ENCODE measurements at places on chromosomes 5 and 9.

DNA sequence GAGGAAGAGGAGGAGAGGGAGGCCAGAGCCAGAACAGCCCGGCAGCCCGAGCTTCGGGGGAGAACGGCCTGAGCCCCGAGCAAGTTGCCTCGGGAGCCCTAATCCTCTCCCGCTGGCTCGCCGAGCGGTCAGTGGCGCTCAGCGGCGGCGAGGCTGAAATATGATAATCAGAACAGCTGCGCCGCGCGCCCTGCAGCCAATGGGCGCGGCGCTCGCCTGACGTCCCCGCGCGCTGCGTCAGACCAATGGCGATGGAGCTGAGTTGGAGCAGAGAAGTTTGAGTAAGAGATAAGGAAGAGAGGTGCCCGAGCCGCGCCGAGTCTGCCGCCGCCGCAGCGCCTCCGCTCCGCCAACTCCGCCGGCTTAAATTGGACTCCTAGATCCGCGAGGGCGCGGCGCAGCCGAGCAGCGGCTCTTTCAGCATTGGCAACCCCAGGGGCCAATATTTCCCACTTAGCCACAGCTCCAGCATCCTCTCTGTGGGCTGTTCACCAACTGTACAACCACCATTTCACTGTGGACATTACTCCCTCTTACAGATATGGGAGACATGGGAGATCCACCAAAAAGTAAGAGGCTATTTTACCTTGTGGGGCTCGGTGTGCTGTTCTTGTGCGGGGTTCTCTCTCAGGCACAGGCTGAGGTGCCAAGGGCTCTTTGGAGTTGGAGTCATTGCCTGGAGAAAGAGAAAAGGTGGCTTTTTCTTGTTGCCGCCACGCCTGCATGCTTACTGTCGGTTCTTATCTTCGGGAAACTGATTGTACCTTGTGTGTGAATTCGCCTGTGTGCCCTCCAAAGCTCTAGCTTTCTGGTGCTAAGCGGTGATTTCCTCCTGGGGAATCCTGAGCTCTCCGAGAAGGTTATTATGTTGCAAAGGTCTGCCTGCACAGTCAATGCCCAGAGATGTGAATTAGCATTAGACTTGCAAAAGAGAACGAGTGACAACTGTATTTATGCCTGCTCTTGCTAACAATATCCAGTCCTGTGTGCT is at the start of gene ISL1:
Gene ISL1 (plus strand): TSS at position 318 of the 991 bp plus-strand sequence. CDS start 224 bp downstream, at position 542.
- no peak for DNase-seq

DNA sequence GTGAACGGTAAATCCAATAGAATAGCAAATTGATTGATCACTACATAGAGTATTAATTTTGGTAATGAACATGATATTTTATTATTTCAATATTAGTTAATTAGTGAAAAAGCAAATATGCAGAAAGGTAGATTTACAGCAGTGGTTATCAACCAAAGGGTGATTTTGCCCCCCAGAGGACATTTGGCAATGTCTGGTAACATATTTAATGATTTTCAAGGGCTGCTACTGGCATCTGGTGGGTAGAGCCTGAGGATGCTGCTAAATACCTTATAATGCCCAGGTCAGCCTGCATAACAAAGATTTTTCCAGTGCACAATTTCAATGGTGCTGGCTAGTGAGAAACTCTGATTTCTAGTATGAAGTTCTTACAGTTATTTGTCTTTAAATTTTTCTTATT is 1313.7 kb downstream of the PTPRD start:
- DNase-seq: no peak

DNA sequence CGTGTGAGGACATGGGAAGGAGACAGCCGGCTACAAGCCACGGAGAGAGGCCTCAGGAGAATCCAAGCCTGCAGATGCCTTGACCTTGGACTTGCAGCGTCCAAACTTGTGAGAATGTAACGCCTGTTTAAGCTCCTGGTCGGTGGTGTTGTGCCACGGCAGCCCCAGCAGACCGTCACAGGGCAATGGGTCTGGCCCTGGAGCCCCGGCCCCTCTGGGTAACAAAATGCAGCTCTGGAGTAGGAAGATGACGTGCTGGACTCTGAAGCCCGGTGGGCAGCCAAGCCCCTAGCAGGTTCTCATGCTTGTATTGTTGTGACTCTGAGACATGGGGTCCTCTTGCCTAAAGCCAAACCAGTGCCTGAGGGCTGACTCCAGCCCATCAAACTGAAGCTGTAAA is 174.7 kb downstream of the IRX2 start:
- DNase-seq: no peak

GRCh38 chr9:37906312-37907239 is 2.6 kb upstream of the SLC25A51 start:
- no peak for DNase-seq

GRCh38 chr5:73391441-73391881 is 57.1 kb downstream of the FOXD1 start:
- no peak for DNase-seq

GRCh38 chr5:95403996-95404395 is 12.8 kb downstream of the FAM81B start:
- no peak for DNase-seq

GRCh38 chr9:92989561-92989960 is 42.2 kb downstream of the FGD3 start:
- no peak for DNase-seq

- DNase-seq: peak; percentile 81
These were observed 3.1 kb upstream of the RGMB start for GRCh38 chr5:98770209-98770910.

DNA sequence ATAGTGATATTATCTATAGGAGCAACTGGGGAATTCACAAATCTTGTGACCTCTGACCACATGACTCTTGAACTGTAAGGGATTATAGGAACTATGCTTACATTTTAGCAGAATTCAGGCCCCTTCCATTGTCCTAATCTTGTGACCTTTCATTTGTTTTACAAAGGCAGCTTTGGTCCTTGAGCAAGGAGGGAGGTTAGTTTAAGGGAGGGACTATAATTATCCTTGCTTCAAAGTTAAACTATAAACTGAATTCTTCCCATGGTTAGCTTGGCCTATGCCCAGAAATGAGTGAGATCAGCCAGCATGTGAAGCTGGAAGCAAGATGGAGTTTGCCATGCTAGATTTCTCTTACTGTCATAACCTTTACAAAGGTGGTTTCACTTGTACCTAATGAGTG is 51.2 kb downstream of the TARS1 start:
- DNase-seq: no peak

GRCh38 chr5:123278284-123278683 is 144.9 kb downstream of the CEP120 start:
- peak; percentile 69 for DNase-seq

GRCh38 chr5:64566310-64566916 is 60.6 kb downstream of the RGS7BP start:
- DNase-seq: no peak

GRCh38 chr9:110876929-110877328 is 161.3 kb downstream of the LPAR1 start:
- no peak for DNase-seq

- DNase-seq: no peak
These were observed 5.7 kb downstream of the NEURL1B start for GRCh38 chr5:172646716-172647285.

GRCh38 chr5:55868846-55869245 is 17.7 kb downstream of the IL31RA start:
- no peak for DNase-seq

DNA sequence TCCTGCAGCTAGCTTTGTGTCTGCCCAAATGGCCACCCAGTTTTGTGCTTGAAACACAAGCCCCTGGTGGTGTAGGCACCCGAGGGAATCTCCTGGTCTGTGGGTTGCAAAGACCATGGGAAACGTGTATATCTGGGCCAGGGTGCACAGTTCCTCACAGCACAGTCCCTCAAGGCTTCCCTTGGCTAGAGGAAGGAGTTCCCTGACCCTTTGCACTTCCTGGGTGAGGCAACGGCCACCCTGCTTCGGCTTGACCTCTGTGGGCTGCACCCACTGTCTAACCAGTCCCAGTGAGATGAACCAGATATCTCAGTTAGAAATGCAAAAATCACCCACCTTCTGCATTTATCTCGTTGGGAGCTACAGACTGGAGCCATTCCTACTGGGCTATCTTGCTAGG is 865.0 kb upstream of the ACO1 start:
- no peak for DNase-seq

GRCh38 chr5:76791461-76791860 is 27.4 kb upstream of the F2RL1 start:
- no peak for DNase-seq

DNA sequence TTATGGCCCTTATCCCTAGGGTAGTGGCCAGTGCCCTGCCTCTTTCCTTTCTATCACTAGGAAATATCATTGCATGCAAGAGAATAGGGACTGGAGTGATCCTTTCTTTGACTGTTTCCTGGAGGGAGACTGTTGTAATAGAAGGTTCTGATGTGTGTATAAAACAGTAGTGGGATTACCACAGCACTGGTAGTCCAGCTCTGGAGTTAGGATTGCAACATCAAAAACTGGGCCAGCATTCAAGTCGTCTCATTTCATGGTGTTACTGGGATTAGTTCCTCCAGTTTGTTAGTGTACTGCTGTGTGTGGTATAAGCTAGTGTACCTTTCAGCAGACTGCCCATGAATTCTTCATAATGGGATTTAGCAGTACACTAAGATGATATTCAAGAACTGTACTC is 45.8 kb downstream of the KIAA1958 start:
- no peak for DNase-seq

DNA sequence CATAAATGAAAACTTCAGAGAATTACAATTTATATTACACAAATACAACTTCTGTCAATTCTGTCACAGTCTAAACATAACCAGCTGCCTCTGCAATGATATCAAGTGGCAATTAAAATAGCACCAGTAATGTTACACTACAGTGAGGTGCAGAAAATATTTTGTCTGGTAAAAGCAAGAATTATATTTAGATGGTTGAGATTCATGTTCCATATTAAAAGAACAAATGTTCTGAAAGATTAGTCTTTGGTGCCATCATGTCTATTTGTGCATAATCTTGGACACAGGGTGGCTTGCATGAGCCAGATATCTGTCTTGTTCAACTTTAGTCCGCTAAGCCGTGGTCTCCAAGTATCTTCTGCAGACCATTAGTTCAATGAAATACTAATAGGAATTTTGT is 29.0 kb upstream of the PRR16 start:
- DNase-seq: no peak

DNA sequence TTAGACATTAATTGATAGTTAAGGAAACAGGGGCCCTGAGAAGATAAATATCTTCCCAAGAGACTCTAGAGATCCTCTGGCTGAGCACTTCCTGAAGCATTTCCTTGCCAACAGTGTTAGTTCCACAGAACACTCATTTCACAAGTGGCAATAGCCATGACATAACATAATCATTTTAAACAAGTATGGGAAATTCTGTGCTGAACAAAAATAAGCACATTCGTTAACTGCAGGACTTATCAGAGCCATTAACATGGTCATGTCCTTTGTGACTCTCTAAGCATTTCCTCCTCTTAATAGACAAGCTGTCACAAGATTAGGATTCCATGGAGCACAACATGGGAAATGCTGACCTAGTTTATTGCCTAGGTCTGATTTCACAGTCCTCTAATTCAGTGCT is 184.9 kb downstream of the SNX18 start:
- DNase-seq: no peak

GRCh38 chr5:174843263-174844250 is 119.2 kb downstream of the MSX2 start:
- no peak for DNase-seq

- DNase-seq: no peak
These were observed 73.3 kb upstream of the SARDH start for GRCh38 chr9:133811471-133811870.

DNA sequence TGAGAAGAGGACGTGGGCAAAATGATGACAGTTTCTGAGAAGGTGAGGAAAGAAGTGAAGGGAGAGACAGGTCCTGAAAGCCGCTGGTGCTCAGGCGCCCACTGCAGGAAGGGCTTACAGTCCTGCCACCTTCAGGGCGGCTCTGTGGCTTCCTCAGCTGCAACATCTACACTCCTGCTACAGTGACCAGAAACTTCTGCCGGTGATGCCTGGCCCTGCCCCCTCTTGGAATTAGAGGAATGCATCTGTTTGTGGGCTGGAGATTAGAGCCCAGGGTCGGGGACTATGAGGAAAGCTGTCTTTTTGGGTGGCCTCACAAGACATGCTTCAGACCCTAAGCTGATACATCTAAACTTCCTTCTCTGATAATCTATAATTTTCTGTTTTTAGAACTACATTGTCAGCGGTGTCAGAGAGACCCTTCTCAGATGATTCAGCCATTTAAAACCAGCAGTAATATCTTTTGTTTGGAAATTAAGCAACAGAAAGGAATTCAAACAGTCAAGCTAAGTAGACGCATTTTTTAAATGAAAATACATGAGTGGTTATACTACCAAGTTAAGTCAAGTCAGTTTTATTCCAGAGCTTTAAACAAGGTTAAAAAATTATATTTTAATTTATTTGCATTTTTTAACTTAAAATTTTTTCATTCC is 30.4 kb downstream of the PRDM6 start:
- no peak for DNase-seq

- DNase-seq: no peak
These were observed 36.9 kb downstream of the SLC12A7 start for GRCh38 chr5:1074816-1075554.

- DNase-seq: no peak
These were observed 230.6 kb upstream of the CD180 start for GRCh38 chr5:67426961-67427849.

DNA sequence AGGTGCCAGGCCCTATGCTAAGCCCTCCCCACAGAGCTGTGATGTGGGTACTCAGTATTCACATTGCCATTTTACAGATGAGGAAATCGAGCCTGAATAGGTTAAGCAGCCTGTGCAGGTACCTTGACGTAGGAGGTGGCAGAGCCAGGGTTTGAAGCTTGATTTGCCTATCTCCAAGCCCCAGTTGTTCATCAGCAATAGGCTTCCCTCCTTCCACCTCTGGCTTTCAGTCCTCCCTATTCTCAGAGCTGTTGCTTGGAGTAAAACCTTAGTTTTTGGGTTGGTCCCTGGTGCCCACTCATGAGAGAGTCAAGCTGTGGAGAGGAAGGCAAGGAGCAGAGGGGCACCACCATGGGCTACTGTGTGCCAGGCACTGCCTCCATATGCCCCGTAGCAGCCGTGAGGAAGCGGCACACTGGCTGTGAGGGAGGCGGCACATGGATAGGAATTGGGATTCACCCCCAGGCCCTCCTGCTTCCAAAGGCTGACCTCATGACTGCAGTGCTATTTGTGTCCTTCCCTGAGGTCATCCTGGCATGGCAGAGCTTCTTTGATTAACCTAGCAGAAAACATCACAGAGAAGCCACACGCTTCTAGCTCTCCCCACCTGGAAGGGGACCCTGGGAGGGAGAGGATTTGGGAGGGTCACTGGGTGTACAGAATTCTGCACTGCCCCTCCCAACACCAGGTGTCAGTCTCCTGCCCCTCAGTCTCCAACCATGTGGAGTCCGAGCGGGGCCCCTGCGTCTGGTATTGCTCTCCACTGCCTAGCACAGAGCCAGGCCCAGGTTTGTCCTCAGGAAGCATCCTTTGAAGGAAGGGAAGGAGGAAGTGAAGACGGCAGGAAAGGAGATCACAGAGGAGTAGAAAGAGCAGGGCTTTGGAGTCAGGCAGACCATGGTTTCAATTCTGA is 109.8 kb downstream of the RGS3 start:
- DNase-seq: peak; percentile 62

DNA sequence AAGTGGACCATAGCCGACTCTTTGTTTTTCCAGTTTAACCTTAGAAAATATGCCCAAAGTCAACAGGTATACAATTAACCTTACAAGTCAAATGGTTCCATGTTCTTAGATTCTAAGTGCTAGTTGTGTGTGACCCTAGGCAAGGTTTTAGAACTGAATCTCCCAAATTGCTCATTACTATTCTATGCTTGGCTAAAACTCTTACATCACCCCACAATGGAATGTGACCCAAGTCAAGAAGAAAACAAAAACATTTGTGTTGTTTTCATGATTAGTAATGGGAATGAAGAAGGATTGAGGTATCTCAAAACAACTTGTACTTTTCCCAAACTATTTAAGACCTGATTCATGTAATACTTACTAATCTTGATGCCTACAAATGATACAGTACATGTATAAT is 159.2 kb downstream of the ARRDC3 start:
- DNase-seq: no peak

Measured in ascending aorta (tissue), 2 donors.